Non-pigmented ciliary epithelial cell (primary cell): ENCODE measurements at places on chromosomes 6 and 20.

- peak; percentile 8 for DNase-seq
Observed at GRCh38 chr6:34324738-34325444, 67.6 kb downstream of the NUDT3 start.

DNA sequence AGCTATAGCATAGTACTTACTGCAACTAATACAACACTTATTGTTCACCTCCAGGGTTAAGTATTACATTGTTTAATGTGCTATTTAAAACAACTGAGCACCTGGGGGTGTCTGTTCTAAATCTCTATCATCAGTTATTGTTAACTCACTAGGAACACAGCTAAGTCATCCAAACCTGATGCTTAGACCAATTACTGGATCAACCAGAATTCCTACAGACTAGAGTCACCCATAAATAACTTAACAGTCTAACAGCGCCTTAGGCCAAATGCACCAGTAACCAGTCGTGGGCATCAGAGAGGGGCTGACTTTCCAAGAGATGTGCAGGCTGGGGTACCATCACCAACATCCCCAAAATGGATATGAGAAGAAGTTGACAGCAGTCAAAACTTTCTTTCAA lies 110.7 kb downstream of the ADTRP start:
- no peak for DNase-seq

GRCh38 chr20:1440024-1440423 lies 26.6 kb downstream of the NSFL1C start:
- no peak for DNase-seq

DNA sequence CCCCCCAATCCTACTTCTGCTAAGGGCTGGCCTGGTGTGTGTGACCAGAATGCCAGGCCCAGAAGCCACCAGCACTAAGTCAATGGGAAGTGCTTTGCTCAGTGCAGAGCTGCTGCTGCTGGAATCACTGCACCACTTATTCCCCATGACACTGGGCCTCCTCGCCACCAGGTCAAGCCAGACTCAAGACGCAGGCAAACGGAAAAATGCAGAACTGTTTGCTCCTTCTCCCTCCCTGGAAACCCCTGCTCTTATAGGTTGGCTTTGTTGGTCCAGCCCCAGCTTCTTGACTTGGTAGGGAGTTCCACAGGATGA lies 121.9 kb downstream of the PHACTR3 start:
- DNase-seq: no peak

GRCh38 chr6:11926594-11927407 lies 85.3 kb upstream of the HIVEP1 start:
- no peak for DNase-seq

DNA sequence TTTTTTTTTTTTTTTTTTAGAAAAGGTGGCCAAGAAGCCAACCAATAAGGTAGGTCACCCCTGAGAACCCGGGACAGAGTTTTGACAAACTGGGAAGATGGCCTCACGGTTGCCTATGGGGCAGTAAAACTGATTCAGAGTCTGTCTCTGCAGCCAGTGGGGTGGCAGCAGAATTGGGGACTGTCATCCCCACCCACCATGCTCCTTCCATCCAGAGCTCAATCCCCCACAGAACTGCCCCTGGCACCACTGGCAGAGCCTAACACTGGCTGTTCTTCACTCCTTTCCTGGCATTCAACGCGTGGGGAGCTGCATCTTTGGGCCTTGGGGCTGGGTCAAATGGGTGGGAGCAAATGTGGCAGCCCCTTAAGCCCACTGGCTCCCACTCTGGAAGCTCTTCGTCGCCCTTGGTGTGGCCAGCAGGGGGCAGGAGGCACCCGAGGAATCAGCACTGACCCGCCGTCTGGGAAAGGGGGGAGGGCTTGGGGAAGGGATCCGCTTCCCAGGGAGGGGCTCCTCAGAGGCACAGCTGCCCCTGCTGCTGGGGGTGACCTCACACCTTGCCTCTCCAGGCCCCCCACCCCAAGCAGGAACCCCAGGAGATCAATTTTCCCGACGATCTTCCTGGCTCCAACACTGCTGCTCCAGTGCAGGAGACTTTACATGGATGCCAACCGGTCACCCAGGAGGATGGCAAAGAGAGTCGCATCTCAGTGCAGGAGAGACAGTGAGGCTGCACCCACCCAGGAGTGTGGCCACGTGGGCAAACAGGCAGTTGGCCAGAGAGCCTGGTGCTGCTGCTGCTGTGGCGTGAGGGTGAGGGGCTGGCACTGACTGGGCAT lies 10.4 kb downstream of the CD40 start:
- no peak for DNase-seq

DNA sequence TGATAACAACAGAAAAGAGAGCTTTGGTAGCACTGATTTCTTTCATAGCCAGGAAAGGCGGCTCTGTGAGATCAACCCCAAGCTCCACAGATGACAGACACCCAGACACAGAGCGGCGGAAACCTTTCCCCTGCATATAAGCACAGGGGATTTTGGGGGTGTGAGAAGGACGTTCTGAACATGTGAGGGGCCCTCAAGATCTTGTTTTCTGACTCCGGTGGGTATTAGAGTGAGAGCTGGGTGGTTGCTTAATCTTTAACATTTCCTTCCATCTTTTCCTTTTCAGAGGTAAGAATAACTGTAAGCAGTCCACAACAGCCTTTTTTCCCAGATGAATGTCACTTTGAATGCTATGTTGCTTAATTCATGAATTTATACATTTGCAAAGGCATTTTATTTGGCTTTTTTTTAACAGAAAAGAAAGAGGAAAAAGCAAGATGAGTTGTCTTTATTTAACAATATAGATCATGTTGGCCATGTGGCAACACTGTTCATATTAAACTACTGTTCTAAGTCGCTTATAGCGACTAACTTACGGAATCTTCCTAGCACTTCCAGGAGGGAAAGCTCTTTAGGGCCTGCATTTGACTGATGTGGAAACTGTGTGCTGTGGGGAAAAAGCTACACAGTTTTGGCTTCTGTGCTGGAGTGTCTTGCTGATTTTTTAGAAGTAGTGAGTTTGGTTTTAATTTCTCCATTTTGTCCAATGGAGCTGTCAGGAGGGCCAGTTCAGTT lies 80.5 kb upstream of the NAA20 start:
- no peak for DNase-seq

- no peak for DNase-seq
Observed at GRCh38 chr20:51174536-51174935, 151.6 kb upstream of the KCNG1 start.

- no peak for DNase-seq
Observed at GRCh38 chr6:142856624-142857232, 88.2 kb downstream of the HIVEP2 start.

DNA sequence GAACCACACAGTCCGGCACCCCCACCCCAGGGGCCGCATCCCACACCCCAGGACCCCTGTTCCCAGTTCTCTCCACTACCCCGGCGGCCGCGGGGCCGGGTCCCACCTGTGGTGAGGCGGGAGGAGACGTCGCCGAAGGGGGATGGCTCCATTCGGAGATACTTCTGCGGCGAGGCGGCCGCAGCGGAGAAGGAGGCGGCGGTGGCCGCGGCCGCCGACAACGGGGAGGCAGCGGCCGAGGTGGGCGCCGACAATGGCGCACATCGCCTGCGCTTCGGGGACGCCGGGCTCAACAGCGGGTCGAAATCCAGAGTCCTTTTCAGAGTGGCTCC lies 723 bp downstream of the AKIRIN2 start:
- no peak for DNase-seq

- no peak for DNase-seq
Observed at GRCh38 chr6:123830120-123830519, 26.5 kb downstream of the NKAIN2 start.

GRCh38 chr6:163695414-163695864 lies 280.9 kb downstream of the QKI start:
- DNase-seq: no peak
